Common myeloid progenitor, CD34-positive (primary cell): ENCODE measurements at places on chromosomes 2 and 18.

GRCh38 chr2:96541398-96542152 lies 5.0 kb downstream of the ARID5A start:
- DNase-seq = no peak

DNA sequence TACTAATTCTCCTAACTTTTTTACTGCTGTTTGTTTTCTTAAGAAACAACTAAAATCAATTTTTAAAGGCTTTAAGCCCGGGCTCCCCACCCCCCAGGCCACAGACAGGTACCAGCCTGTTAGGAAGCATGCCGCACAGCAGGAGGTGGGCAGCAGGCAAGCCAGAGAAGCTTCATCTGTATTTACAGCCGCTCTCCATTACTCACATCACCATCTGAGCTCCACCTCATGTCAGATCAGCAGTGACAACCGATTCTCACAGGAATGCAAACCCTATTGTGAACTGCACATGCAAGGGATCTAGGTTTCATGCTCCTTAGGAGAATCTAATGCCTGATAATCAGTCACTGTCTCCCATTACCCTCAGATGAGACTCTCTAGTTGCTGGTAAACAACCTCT lies 517.0 kb downstream of the NRXN1 start:
- no peak for DNase-seq

- no peak for DNase-seq
Observed at GRCh38 chr2:54767921-54768320, 44.5 kb downstream of the EML6 start.

GRCh38 chr2:11067221-11068078 lies 87.8 kb upstream of the SLC66A3 start:
- no peak for DNase-seq

DNA sequence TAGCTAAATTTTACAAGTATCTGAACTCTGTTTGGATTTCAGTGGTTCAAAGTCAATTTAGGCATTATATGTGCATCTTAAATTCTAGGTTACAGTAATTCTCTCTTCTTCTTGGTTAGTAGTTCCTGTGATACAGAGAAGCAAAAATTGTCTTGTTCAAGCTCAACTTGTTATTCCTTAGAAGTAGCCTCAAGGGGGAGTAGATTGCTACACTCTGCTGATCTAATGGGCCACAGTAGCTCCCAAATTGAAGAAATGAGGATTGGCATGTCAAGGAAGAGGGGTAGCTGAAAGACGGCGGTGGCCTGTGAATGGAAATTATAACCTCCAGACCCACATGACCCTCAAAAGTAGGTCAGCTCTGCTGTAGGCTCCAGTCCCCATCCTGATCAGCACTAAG lies 334.7 kb downstream of the HRH4 start:
- no peak for DNase-seq

GRCh38 chr2:216721141-216721540 lies 25.8 kb upstream of the IGFBP5 start:
- DNase-seq = no peak

DNA sequence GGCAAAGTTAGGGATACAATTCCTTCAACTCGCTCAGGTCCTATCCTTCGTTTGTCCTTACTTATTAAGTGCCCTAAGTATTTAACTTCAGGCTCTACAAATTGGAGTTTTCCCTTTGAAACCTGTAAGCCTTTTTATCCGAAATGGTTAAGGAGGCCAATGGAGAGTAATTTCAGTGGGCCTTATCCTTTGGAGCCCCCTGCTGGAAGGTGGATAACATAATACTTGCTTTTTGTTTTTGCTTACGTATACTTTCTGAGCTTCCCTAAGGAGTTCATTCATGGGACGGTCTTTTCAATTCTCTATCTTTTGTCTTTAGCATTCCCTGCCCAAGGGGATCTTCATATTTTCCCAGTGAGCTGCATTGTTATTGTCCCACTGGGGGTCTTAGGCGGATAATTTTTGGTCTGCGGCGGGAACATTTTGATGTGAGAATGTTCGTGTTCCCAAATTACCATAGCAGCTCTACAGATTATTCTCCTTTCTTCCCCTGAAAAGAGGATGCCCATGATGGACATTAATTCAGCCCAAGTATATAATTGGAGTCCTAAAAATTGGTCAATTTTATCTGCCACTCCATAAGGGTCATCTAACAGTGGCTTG lies 34.4 kb upstream of the TRAPPC8 start:
- peak; percentile 45 for DNase-seq

- no peak for DNase-seq
Observed at GRCh38 chr2:175805442-175806124, 196.5 kb downstream of the LNPK start.

GRCh38 chr2:183164650-183165015 lies 40.4 kb downstream of the NUP35 start:
- no peak for DNase-seq

DNA sequence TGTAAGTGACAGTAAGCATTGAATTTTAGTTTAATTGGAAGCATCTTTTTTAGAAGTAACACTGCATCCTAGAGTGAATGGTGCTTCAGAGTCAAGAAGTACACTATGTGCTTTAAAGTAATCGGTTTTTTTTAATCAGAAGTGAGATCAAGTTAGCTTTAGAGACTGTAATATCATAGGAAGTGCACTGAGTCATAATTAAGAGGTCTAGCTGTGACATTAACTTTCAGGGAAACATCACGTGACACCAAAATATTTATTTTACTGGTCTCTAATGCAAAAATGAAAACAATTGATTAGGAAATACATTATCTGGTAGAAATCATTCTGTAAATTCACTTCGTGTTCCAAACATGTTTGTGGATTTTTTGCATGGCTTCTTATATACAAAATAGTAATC lies 55.3 kb upstream of the KYNU start:
- DNase-seq = no peak

DNA sequence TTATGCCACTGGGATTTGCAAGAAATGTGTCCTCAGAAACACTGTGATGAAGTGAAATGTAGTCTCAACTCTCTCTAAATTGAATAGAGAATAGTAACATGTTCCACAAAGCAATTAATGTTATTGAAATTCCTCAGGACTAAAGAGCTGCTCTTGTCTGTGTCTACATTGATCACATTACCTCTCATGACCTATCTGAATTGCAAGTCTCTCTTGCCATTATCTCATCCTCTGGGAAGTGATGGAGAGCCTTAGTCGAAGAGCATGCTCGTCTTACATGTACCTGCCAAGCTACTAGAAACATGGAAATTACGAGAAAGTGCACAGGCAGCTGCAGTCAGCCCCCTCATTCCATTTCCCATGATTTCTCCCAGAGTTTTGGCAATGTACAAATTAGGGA lies 561.1 kb upstream of the ZNF804A start:
- no peak for DNase-seq

DNA sequence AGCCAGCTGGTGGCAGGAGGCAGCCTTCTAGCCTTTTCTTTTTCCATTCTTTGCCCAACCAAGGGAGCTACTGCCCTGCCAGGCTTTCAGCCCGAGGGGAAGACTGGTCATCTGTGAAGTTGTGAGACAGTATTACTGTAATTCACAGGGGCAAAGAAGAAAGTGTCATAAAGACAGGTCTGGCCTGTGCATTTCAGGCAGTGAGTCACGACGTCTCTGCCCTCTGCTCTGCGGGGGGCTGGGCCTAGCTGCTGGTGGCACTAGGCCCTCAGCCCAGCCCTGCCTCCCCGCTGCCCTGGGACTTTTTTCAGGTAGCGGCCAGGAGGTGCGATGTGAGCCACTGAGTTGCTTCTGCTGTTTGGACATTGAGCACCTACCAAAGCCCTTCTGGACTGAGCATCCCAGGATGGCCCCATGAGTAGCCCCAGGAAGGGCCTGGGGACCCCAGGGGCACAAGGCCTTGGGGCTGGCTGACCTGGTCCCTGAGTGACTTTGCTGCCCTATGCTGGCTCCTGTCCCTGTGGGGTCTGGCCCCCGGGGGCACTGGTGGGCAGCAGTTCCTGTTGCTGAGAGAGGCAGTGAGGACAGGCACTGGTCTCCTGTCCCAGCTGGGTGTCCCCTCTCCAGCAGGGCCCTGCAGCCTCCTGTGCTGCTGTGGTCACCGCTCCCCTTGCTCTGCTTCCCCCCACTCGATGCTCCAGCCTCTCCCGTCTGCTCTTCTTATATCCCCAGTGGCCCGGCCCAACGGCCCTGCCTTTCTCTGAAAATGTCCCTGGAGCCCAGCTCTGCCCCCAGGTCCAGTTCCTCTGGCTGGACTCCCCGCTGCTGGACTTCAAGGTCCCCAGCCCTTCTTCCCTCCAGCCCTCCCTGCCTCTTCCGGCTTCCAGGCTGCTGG lies 7.0 kb downstream of the INHBB start:
- no peak for DNase-seq

DNA sequence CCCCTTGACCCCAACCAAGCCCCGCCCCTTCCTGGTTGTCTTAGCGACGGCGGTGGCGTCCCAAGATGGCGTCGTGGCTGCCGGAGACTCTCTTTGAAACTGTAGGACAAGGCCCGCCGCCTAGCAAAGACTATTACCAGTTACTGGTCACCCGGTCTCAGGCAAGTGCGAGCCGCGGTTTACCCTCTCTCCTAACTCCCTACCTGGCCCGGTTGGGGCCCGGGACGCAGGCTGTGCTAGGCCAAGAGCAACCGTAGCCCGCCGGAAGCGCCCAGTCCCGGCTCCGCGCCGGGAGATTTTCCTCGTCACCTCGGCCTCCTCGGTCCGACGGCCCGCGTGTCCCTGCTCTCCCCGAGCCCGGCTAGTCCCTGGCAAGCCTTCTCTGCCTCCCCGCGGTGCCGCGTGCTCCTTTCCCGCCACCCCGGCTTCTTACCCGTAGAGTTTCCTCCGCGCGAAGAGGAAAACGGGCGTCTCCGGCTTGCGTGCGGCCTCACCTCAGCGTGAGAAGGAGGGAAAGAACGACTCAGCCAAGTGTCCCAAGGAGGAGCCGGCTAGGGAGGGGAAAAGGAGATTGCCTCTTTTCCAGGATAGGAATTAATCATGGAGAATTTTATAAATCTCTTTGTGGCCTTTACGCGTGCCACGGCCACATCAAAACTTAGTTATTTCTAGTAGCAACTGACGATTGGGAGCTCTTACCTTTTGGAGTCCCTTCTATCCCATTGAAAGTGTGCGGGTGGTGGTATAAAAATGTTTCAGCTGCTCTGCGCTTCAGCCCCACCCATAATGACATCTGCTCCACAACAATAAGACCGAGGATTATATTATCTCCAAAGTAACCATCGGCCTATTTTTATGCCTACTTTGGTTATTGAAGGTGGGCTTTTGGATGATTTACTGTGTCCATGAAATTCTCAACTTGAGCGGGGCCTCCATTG lies at the start of gene FBXO36:
TSS of gene FBXO36 (plus strand) at position 55 of the 938 bp plus-strand sequence. CDS start at position 66, 11 bp downstream.
- peak; percentile 66 for DNase-seq

DNA sequence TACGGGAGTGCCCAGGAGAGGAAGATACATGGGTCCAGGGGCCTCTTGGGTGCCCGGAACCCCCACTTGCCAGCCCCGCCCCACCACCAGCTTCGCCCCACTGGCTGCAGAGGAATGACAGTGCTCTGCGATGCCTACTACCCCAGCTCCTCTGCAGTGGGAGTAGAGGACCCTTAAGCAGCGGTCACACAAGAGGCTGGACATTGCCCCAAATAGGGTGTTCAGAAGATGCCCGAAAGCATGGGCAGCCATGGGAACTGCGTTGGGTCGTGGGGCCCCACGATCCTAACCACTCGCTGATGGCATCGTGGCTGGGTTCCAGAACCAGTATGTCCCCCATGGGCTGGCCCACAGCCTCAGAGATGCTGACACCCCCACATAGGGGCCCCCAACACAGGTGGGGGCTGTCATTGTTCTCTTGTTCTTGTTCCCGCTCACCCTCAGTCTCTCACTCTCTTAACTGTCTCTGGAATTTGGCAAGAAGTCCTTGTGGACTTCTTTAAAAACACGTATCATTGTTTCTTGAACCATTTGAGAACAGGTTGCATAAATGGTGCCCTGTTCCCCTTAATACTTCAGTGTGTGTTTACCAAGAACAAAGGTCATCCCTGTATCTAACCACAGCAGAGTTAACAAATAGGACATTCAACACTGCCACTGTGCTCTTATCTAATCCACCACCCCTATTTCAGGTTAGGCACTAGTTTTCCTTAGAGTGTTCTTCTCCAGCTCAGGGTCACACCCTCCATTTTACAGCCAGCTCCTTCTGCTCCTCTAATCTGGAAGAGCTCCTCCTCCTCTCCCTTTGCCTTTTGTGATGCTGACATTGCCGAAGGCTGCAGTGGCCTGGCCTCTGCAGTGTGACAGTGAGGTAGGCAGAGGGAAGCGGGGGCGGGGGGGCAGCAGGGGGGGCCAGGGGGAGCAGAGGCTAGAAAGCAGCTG lies 76.3 kb downstream of the STPG4 start:
- DNase-seq = no peak

- peak; percentile 69 for DNase-seq
Observed at GRCh38 chr2:8134473-8134932, 547.4 kb upstream of the ID2 start.

GRCh38 chr2:118065921-118066511 lies 22.3 kb upstream of the INSIG2 start:
- DNase-seq = no peak

DNA sequence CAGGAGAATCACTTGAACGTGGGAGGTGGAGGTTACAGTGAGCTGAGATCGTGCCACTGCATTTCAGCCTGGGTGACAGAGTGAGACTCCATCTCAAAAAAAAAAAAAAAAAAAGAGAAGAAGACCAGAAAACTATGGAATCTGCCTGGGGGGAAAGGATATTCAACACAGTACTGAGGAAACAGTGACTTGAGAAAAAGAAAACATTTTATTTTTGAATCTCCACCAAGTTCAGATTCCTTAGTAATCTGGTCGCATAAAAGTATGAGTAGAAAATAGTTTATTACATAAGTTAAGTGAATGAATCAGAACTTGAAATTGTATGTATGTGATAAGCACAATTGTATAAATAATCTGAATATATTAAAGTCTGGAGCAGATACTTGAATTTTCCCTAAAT lies 13.0 kb upstream of the HAT1 start:
- DNase-seq = no peak

GRCh38 chr2:197204519-197205250 lies 105.9 kb downstream of the ANKRD44 start:
- DNase-seq = no peak

DNA sequence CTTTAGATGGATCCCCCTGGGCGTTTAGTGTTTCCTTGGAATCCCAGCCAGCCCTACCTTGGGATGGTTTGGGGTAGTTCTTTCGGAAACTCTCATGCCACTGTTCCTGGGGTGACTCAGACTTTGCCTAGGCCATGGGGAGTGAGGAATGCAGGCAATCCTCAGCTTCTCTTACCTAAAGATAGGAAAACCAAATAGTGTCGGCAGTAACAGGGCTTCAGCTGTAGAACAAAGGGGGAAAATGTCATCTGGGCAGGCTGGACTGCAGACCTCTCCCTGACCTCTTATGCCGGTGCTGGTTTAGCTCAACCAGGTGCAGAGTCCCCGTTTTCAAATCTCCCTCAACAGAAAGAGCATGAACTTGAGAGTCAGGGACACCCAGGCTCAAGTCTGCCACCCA lies 252.1 kb downstream of the TSN start:
- no peak for DNase-seq
